ENCODE measurements at places on chromosomes 5 and 9.

- no peak for DNase-seq
Observed at GRCh38 chr9:84856181-84856632, 186.7 kb downstream of the NTRK2 start.

GRCh38 chr5:54421976-54422375 is 33.5 kb upstream of the HSPB3 start:
- DNase-seq: no peak

GRCh38 chr5:50873595-50874277 is 207.3 kb downstream of the PARP8 start:
- DNase-seq: no peak

DNA sequence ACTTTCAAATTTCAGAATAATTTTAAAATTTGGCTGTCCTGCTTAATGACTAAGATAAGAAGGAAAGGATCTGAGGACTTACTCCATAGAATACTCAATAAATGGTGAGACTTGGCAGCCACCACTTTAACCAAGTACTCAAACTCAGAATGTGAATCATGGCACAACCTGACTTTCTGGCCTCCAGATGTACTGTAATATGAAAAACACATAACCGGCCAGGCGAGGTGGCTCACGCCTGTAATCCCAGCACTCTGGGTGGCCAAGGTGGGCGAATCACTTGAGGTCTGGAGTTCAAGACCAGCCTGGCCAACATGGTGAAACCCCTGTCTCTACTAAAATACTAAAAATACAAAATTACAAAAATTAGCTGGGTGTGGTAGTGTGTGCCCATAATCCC is 10.0 kb upstream of the MARCHF6 start:
- DNase-seq: no peak

GRCh38 chr5:175464074-175464941 is 14.1 kb upstream of the SFXN1 start:
- DNase-seq: peak; percentile 10

GRCh38 chr5:69492391-69492922 is at the start of gene OCLN:
TSS of gene OCLN (plus strand) at chr5:69492790. CDS start at chr5:69504245, 11,455 bp downstream.
- no peak for DNase-seq

DNA sequence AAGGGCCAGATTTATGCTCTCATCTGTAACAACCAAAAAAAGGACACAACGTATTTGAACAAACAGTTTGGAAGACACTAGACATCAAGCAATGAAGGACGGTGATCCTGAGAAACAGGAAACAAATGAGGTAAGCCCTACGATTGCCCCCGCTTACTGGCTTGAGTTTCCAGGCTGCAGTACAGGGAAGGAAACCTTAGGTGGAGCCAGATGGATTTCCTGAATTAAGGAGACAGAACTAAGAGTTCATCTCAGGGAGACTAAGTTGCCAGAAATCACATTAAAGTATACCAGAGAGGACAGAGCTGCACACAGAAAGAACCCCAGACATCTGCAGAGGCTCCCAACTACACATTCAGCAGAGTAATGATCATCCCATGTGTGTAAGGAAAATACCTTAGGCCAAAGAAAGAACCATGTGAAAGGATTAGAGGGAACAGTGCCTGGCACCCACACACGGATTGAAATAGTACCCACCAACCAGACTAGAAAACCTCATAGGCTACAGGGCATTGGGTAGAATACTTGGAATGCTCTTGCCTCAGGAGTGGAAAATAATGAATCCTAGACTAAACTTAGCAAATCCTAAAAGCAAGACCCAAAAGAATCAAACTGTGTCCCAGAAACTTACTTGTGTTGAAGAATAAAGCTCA is 99.3 kb upstream of the NIPBL start:
- DNase-seq: no peak

DNA sequence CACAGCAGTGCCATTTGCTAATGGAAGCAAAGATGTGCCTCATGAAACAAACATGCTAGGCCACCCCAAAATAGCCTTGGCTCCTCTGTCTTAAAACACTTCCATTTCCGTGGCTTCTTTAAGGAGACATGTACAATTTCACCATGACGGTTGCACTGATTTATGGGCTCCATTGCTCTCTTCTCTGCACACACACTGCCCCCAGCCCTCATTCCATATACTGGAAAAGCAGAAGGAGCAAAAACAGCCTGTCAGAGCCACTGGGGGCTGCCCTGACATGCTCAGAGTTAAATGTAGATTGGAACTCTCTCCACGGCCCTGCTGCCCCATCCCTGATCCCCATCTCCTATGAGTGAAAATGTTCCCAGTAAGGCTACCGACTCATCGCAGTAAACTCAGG is 114.8 kb downstream of the ROR2 start:
- no peak for DNase-seq

GRCh38 chr5:137815202-137815990 is 52.3 kb upstream of the MYOT start:
- no peak for DNase-seq

- no peak for DNase-seq
Observed at GRCh38 chr5:146796911-146797310, 81.6 kb downstream of the PPP2R2B start.

GRCh38 chr9:109016132-109016531 is 2.8 kb upstream of the CTNNAL1 start:
- no peak for DNase-seq

DNA sequence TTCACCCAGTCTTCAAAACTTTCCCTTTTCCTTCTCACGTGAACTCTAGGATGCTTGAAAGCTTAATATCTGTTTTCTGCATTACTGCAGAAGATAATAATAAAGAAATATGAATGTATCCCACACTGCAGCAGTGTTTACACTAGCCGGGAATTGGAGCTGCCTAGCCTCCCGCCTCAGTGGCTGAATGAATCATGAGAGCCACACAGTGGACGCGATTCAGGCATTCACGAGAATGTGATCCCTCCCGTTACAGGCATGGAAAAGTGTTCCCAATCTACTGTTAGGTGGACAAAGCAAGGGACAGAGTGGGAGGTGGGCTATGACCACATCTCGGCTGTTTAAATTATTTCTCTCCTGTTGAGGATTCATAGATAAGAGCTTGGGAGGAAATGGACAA is 69.4 kb upstream of the CTSL start:
- DNase-seq: no peak

- no peak for DNase-seq
Observed at GRCh38 chr9:99822806-99823591, 1.3 kb downstream of the NR4A3 start.

DNA sequence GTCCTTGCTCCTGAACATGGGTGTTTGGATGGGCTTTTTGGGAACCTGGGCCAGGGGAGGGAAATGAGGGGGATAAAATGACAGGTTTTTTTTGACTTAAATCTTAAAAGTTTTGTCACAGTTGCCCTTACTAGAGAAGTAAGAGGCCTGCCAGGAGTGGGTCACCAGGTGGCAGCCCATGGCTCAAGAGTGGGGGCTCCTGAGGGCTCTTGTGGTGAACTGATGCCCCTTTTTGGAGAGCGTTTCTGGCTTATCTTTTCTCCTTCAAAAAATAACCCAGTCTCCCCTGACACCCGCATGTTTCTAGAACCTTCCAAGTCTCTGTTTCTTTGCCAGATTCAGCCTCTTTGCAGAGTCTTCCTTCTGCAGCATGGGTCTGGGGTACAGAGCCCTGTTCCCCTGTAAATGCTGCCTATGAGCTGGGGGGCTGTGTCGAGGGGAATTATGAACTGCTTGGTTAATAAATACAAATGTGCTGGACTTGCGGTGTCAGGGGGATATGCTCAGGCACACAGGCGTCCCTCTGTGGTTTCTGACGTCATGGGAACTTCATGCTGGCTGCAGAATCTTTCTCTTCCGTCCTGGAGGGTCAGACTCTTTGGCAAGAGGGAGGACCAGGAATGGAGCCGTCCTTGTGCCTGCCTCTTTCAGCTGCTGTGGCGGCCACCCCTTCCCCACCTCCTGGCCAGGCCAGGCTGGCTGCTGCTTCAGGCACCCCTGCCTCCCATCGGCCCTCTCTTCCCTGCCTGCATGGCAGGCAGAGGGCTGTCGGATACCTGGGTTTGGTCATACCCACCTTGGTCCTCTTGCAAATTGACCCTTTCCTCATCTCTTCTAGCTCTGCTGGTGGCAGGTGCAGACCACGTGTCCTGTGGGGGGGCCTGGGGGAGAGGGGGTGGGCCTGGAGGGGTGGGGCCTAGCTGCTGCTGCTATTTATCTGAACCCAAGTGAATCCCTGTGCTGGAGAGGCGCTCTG is 30.1 kb downstream of the PTPA start:
- no peak for DNase-seq

DNA sequence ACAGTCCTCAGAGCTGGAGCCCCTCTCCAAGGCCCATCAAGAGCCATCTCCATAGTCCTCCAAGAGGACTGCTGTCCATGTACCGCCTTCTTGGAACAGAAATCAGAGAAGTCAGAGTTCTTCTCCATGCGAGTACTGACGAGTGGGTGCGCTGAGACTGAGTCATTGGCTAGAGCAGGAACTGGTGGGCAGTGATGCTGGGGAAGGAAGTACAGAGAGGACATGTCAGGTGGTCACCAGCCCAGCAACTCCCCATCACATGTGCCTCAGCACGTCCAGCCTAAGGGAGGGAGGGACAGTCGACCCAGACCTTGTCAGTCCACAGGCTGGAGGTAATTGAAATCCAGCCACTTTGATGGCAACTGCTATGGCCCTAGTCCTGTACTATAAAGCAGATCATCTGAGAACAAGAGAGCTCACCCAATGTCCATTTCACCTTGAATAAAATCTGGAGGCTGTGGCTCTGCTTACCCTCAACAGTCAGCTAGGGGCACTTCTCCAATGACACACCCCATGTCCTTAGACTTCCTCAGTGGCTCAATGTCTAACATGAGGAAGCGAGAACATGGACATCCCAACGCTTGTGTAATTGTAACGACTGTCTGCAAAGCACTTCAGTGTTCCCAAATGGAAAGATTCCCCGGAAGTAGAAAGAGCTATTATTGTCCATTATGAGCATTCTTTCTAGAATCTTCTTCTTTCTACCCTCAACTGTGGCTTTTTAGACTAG is 15.0 kb upstream of the FBP1 start:
- DNase-seq: no peak

GRCh38 chr9:112288029-112288428 is 45.4 kb downstream of the PTBP3 start:
- no peak for DNase-seq

GRCh38 chr9:74770508-74771261 is 117.0 kb downstream of the TRPM6 start:
- DNase-seq: peak; percentile 21

DNA sequence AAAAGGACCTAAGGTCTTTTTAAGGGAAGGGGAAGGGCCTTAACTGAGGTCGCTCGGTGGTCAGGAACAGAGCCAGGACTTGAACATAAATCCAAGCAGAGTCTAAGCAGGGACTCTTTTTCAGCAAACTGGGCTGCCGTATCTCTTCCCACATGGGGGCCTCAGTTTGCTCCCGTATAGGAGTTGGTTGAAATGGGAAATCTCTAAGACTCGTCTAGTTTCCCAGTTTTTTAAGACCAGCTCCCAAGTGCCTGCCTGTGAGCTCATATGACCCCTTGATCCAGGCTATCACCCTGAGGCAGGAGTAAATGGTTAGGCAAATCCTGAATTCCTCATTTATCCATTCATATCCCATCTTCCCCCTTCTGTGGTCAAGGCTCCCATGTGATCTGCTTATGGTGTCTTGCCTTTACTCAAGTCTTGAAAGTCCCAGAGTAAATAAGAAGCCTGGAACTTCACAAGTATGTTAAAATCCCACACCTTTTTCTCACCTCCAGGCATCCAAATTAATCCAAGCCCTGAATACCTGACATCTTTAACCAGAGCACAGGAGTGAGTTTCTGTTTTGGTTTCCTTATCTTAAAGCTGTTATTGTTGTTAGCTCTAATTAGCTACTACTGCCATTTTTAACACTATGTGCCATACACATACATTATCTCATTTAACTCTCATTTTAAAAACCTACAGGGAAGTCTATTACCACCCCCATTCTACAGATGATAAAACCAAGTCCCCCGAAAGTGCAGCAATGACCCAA is 3.0 kb downstream of the ARSI start:
- DNase-seq: no peak

DNA sequence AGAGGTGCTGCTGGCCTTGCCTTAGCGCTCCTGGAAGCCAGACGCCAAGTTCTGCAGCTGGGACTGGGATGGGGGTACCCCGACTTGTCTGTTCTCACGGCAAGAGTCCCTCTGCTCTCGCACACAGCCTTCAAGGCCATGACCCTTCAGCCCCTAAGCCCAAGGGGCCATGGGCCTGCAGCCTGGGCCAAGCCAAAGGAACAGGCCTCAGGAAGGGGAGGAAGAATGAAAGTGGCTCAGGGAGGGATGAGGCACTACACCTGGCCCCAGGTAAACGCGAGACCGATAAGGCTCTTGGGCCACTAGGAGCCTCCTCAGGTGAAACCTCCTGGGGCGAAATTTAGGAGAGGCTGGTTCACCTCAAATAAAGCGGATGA is 3.9 kb downstream of the EBF1 start:
- DNase-seq: no peak

GRCh38 chr5:96199713-96200183 is 233.3 kb downstream of the PCSK1 start:
- no peak for DNase-seq

GRCh38 chr9:8693464-8693863 is 893.9 kb upstream of the DMAC1 start:
- no peak for DNase-seq

DNA sequence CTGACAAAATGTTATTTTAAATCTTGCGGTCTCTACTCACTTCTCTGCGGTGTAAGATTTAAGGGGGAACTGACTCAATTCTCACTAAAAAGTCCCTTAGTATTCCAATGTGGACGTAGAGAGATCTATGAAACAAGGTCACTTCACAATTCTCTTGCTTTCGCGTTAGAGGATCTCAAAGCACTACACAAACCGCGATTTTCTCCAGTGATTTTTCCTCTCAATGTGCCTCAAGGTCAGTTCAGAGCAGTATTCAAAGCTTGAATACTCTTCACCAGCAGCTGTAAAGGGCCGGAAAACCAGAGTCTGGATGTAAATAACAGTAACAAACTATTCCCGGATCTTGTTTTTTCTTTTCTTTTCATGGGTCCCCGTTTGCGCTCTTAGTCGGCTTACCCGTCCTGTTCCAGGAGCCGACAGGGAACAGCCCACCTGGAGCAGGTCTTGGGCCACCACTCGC is 128.2 kb downstream of the TMEM161B start:
- DNase-seq: no peak

DNA sequence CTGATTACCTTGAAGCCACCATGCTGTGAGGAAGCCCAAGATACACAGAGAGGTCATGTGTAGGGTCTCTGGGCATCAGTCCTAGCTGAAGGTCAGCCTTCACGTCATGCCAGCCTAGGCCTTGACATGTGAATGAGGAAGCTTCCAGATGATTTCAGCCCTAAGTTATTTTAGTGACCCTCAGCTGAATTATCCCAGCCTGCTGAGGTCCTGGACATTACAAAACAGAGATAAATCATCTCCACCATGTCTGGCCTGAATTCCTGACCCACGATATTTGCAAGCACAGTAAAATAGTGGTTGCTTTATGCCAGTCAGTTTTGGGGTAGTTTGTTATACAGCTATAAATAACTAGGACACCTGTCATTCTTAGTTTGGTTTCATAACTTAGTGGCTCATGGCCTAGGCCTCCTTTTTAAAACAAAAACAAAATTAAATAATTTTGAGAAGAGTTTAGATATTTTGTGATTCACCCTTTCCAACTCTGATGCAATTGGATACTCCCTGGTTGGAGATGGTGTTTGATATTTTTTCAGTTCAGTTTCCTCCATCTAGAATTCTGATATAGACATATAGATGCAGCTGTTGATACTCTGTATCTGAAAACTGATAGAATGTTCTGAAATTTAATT is 571.3 kb upstream of the CLINT1 start:
- DNase-seq: no peak

GRCh38 chr9:114028646-114029045 is 49.5 kb downstream of the AMBP start:
- DNase-seq: no peak

GRCh38 chr5:172959824-172960799 is 888 bp downstream of the RPL26L1 start:
- no peak for DNase-seq

All from activated naive CD4-positive, alpha-beta T cell (primary cell).